ENCODE measurements at places on chromosomes 13 and 19.

DNA sequence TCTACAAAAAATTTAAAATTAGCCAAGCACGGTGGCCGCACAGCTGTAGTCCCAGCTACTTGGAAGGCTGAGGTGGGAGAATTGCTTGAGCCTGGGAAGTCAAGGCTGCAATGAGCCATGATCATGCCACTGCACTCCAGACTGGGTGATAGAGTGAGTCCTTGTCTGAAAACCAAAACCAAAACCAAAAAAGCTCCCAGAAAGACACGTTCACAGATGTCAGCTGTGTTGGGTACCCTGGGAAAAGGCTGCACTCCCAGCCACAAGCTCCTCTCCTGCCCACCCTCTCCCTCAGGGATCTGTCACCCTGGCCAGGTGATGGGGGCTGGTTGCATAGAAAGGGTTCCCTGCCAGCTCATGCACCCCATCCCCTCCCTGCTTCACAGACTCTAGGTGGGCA, 53.3 kb downstream of the RNF6 start:
- DNase-seq: no peak

DNA sequence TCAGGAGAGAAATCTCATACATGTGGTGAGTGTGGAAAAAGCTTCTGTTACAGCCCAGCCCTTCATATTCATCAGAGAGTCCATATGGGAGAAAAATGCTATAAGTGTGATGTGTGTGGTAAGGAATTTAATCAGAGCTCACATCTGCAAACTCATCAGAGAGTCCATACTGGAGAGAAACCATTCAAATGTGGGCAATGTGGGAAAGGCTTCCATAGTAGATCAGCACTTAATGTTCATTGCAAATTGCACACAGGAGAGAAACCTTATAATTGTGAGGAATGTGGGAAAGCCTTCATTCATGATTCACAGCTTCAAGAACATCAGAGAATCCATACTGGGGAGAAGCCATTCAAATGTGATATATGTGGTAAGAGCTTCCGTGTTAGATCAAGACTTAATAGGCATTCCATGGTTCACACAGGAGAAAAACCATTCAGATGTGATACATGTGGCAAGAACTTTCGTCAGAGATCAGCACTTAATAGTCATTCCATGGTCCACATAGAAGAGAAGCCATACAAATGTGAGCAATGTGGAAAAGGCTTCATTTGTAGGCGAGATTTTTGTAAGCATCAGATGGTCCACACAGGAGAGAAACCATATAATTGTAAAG, 15.2 kb downstream of the ZNF221 start:
- no peak for DNase-seq

DNA sequence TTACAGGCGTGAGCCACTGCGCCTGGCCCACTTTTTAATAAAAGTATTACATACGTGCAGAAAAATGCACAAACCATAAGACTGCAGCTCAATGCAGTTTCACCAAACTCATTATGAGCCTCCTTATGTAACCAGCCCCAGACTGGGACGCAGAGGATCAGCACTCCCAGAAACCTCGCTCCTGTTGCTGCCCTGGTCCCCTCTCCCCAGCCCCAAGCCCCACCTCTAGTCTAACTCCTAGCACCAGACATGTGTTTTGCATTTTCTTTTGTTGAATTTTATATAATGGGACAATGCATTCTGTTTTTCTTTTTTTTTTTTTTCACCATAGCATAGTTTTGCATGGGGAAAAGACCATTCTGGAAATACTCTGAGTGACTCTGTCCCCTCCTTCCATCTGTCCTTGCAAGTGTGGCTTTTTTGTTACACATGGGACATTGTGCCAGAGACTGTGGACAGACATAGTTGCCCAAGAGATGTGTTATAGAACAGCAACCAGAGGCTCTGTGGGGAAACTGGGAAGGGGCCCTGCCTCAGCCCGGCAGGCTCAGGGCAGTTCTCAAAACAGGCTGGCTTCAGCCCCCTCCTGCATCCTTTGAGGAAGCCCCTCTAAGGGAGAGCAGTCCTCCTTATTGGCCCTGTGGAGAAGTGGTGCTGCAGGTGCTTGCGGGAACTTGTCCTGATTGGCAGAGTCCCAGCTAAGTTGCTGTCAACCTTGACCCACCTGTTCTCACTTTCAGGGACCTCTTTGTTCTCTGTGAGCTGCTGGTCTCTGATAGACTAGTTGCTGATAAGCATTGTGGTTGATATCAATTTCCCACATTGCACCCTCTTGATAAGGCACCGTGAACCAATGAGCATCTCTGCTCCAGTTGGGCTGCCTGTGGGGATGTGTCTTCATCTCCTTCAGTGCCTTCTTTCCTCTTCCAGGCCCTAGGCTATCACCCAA, 13.8 kb upstream of the OLFM4 start:
- DNase-seq: no peak

GRCh38 chr19:49213791-49214190, 56.2 kb downstream of the TRPM4 start:
- no peak for DNase-seq

GRCh38 chr19:42090672-42091071, 14.7 kb downstream of the ZNF574 start:
- no peak for DNase-seq

- DNase-seq: no peak
Observed at GRCh38 chr19:48878196-48879024, 6.2 kb downstream of the PPP1R15A start.

DNA sequence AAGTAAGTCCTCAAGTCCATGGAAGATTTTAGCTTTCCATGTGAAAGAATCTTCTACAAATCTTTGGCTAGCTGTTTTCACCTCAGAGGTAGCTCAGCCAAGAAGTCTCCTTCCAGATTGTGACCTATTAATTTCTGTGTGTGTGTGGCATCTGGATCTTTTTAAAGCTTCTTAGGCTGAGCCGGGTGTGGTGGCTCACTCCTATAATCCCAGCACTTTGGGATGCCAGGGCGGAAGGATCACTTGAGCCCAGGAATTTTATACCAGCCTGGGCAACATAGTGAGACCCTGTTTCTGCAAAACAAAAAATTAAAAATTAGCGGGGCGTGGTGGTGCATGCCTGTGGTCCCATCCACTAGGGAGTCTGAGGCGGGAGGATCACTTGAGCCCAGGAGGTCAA, 13.4 kb upstream of the SLC44A2 start:
- DNase-seq: no peak

GRCh38 chr19:52896431-52897137, 851 bp downstream of the ZNF320 start:
- DNase-seq: no peak

- no peak for DNase-seq
Observed at GRCh38 chr19:54369082-54369687, 4.5 kb upstream of the LAIR1 start.

- DNase-seq: no peak
Observed at GRCh38 chr19:56960959-56961543, 120.5 kb upstream of the PEG3 start.

DNA sequence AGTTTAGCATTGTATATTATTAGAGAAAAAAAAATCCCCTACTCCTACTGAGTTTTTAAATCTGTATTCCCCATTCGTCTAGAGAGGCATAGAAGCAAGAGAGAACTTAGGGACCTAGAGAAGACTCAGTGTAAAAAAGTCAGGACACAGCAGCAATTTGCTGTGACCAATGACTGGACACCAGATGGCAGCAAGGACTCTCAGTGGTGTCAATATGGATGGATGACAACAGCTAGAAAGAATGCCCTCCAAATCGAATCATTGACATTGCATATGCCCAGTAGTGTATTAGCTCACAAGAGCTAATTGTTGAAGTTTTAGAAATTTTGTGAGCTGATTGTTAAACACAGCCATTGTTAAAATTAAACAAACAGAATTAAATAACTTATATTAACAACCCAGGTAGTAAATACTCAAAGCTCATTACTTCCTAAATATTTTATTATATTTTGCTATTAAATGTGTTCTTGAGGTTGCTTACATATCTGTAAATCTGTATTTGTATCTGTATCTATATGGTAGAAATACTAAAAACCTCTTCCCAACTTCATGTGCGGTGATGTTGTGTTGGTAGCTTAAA, 43.9 kb downstream of the SIAH3 start:
- DNase-seq: no peak

DNA sequence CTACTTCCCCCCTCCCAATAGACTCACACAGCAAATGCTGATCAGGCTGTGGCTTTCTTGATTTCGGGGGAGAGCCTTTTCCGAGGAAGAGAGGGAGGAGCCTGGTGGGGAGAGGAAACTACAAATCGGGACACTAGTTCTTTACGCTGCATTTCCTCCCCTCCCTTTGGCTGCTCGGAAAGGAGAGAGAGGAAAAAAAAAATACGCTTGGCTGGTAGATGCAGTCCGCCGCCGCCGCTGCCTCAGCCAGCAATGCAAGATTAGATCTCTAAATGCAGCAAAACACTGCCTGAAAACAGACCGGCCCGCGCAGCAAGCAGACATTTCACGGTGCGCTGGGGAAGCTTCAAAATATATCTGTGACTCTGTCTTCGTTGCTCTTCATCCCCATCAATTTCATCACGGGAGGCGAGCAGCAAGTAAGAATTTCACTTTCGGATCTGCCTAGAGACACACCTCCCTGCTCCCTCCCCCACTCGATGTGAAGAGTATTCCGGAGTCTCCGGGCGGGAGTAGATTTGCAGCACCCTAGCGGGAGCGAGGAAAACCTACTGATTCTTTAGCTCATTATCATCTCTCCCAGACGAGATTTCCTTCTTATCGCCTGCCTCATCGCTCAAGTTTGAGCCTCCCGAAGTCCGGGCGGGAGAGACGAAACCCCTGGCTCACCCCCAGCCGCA, at the start of gene PCDH17:
Gene PCDH17 (plus strand): TSS at position 149 of the 680 bp plus-strand sequence. CDS start 803 bp downstream, outside the sequence.
- DNase-seq: no peak

DNA sequence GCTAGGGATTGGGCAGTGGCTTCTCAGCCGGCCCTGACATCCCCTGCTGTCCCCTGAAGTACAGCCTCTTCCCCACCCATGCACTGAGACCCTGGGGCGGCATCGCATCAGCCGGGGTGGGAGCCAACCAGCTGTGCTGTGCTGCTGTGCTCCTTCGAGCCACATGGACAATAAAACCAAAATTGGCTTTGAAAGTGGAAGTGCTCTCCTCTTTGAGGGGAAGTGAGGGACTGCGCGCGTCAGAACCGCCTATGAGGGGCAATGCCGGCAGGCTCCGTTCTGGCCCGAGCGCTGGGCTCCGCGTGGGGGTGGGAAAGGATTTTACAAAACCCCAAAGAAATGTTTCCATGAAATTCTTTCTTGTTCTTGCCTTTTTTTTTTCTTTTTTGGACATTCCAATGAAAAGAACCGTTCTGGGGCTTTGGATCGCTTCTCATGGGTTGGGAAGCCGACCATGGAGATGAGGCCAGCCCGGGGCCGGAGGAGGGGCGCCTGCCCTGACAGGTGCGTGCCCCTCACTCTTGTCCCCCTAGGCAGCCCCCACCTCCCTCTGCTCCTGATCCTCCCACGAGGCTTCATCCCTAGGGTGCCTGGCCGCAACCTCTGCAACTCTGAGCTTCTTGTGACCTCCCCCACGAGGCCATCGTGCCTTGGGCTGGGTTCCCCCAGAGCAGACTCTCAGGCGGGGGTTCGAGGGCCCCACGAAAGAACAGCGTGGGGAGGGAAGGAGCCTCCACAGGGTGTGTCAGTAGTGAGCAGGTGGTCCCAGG, 22.6 kb downstream of the KLHL26 start:
- no peak for DNase-seq

- no peak for DNase-seq
Observed at GRCh38 chr19:2711875-2712205, 9.3 kb downstream of the DIRAS1 start.

DNA sequence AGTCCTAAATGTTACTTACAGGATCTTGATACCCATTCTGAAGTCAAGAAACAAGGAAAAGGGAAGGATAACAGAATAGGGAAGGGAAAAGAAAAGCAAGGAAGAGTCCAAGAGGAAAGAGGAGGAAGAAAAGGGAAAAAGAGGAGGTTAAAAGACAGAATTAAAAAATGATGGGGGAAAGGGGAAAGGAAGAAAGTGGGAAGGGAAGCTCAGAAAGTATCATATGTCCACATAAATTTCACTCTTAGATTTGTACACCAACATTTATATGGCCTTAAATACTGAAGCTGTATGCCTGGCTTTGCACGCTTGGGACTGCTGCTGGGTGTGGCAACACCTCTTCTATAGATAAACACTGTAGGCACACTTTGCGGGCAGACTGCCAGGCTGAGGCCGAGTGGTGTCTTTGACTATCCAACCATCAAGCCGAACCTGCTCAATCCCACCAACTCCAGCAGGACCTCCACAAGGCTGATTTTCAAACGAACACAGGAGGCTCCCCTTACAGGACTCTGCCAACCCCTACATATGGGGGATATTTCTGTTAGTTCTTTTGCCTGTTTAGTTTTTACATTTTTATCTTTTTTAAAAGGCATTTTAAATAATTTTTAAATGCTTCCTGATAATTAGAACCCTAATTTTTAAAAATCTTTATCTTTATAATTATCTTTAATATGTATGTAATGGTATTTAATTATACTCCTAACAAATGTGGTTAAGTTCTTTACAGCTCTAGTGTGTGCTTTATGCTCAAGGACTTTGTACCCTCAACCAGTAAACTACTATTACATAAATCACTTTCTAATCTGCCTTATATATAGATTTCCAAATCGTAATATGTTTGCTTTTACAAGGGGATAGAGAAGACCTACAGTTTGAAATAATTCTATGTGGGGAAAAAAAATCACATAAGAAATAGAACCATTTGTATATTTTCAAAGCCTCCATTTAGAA, 154.2 kb downstream of the DIAPH3 start:
- no peak for DNase-seq

DNA sequence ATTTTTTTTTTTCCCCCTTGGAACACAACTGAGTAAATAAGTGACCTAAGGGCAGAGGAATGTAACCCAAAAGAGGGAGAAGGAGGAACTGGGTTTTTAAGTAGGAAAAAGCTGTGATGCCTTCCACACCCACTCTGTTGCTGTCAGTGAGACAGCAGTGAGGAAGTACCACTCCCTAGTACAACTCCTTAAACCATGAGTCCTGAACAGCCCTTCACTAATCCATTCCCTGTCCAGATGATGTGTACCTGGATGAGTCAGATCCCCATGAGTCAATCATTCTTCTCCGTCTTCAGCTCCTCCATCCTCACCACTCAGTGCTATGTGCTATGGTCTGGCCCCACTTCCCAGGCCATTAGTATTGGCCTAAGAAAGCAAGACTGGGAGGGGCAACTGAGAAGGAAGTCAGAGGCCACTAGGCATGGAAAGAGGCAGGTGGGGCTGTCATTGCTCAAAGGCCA, 12.9 kb upstream of the CXCL17 start:
- no peak for DNase-seq

- no peak for DNase-seq
Observed at GRCh38 chr13:90912247-90912646, 435.2 kb upstream of the MIR17HG start.

Data from stimulated activated CD8-positive, alpha-beta memory T cell treated with anti-CD3 and anti-CD28 coated beads, Interleukin-7, amount 100 ng/mL, for 48 hours (primary cell).